ENCODE measurements at places on chromosomes 12 and 14.

DNA sequence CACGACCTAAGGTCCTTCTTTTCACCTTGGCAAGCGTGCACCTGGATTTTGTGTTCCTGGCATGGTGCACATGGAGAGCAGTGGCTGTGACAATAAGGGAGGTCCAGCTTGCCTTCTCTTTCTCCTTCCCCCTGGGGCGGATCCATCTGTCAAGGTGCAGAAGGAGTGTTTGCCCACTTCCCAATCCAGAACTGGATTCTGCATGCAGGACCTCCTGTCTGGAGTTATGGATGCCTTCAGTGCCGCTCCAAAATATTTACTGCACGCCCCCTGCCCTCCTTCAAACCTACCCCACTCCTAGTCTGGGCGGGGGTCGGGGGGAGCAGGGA is 192.7 kb downstream of the DPF3 start:
- no peak for DNase-seq

DNA sequence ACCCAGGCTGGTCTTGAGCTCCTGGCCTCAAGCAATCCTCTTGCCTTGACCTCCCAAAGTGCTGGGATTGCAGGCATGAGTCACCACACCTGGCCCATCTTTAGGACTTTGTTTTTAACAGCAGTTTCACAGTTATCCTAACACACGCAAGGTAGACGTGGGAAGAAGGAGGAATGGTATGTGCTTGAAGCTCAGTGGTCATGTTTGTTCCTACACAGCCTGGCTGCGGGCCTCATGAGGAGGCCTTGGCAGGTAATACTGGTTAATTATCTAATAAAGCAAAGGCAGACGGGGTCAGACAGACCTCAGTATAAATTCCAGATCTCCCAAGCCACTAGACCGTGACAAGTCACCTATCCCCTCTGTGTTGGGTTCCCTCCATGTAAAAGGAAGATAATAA is 271.8 kb downstream of the PCNX1 start:
- DNase-seq, result no peak

GRCh38 chr12:5966486-5967095 is 21.5 kb upstream of the ANO2 start:
- no peak for DNase-seq

- no peak for DNase-seq
Measured at GRCh38 chr14:77917491-77918201, 117.7 kb downstream of the ADCK1 start.

DNA sequence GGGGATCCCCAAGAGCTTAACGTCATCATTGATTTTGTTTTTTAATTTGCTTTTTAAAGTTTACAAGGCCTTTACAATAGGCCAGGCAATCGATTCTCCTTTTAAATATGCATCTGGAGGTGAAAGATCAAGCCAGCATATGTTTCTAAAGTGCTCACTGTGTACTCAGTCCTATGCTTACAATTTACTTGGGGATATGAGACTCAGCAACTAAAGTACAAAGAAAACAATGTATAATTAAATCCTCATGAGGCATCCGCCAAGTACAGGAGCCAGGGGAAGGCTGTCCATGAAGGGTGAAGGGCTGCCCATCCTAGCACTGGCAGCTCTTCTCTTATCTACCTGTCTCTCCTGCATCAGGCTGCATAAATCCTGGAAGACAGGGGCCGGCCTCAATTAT is 11.8 kb downstream of the CCDC92 start:
- no peak for DNase-seq

DNA sequence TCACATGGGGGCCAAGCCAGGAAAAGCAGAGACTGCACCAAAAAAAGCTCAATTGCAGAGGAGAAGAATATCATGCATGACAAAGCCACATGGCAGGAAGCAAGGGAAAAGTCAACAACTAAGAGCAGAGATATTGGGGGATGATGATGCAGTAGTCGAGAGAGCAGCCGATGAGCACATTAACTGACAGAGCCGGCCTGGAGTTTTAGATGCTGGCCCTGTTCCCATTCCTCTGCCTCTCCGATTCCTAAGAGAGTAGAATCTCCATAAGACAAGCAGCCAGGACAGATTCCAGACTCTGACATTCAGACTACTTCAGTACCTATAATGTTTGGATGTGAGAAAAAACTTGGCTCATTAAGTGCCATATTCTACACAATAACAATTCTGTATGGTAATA is 155.9 kb downstream of the KCNH5 start:
- DNase-seq, result no peak

- peak; percentile 53 for DNase-seq
Measured at GRCh38 chr14:70416725-70417349, at the start of gene SYNJ2BP. Gene SYNJ2BP, minus strand, starts transcription at chr14:70417090. Its CDS starts 127 bp downstream, at chr14:70416963.

DNA sequence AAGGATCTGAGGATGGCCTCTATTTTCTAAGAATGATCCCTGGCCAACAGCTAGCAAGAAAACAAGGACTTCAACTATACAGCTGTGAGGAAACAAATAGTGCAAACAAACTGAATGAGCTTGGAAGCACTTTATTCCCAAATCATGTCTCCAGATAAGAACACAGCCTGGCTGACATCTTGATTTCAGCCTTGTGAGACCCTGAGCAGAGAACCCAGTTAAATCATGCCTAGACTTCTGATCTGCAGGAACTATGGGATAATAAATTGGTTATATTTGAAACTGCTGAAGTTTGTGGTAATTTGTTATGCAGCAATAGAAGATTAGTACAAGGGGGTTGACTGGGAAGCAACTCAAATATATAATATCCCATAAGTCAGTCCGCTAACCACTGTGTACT is 183.9 kb upstream of the BMP4 start:
- DNase-seq, result no peak

DNA sequence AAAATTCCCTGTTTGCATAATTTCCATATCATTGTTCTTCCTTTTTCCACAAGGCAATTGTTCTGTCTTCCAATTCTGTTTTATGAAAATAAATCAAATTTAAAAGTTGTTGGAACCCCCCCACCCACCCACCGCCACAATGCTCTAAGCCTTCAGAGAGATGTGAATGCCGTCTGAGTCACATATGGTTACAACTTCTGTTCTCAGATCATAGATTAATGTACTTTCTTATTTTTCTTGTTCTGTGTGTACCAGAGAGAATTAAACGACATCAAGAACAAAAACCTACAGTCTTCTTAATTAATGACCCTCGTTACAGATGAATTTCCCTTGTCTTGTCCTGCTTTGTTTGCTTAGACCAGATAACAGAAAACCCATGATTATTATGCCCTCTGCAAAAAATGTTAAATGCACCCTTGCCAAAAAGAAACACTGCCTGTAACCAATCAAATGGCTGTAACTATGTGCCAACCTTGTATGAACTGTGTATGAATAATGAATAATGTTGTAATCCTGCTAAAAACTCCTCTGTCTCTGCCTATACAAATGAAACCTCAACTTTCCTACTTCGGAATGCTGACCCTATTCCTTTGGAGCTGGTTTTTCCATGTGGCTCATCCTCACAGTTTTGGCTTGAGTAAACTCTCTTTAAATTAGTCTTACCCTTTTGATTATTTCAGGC is 14.0 kb downstream of the OR6S1 start:
- no peak for DNase-seq

- no peak for DNase-seq
Measured at GRCh38 chr14:61997161-61997560, 234.9 kb downstream of the SNAPC1 start.

GRCh38 chr12:63400318-63400717 is 249.3 kb upstream of the AVPR1A start:
- no peak for DNase-seq

GRCh38 chr14:73295198-73295796 is 58.0 kb downstream of the PAPLN start:
- no peak for DNase-seq

DNA sequence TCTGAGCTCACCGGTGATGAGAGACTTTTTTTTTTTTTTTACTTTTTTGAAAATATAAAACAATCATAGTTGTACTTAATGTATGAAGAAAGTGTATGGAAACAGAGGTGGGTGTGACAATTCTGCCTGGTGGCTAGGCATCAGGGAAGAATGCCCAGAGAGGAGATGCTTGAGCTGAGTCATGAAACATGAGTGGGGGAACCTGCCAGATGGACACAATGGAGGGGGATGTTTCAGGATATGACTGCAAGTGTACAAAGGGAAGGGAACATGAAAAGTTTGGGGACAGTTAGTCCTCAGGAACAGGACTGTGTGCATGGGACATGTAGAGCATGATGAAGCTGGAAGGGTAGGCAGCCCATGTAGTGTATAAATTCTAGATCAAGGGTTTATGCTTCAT is 274.2 kb upstream of the E2F7 start:
- no peak for DNase-seq

DNA sequence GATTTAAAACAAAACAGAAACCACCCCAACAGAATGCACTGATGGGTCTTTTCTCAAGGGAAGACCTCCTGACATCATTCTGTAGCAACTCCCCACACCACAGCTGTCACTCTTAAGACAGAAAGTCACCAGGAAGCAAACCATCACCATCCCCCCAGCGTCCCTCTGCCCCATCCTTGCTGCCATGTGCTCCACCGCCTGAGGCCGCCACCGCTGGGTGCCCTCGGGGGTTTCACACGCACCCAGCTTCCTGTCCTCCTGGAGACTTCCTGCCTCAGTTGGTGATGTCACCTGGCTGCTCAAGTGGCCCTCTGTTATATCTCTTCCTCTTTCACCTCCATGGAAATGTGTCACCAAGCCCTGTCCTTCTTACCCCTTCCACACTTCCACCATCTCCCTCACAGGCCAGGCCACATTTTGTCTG is 71.4 kb upstream of the GPR68 start:
- DNase-seq, result no peak

DNA sequence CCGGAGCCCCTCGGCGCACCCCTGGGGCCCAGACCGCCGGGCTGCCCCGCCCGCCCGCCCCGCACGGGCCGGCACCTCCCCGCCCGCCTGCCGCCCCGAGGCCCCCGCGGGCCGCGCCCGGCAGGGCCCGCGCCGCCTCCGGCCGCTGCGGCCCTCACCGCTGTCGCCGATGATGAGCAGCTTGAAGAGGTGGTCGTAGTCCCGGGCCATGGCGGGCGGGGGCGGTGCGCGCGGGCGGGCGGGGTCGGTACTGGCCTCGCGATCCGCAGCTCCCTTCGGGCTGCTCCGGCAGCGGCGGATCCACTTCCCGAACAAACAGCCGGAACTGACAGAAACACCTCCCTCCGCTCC is at the start of gene RAB35:
Gene RAB35 (minus strand): TSS at position 313 of the 351 bp plus-strand sequence. CDS start 103 bp downstream, at position 210.
- DNase-seq, result no peak

- no peak for DNase-seq
Measured at GRCh38 chr12:27280412-27280811, 36.3 kb downstream of the STK38L start.

GRCh38 chr12:96521895-96522682 is 32.7 kb downstream of the CFAP54 start:
- no peak for DNase-seq

DNA sequence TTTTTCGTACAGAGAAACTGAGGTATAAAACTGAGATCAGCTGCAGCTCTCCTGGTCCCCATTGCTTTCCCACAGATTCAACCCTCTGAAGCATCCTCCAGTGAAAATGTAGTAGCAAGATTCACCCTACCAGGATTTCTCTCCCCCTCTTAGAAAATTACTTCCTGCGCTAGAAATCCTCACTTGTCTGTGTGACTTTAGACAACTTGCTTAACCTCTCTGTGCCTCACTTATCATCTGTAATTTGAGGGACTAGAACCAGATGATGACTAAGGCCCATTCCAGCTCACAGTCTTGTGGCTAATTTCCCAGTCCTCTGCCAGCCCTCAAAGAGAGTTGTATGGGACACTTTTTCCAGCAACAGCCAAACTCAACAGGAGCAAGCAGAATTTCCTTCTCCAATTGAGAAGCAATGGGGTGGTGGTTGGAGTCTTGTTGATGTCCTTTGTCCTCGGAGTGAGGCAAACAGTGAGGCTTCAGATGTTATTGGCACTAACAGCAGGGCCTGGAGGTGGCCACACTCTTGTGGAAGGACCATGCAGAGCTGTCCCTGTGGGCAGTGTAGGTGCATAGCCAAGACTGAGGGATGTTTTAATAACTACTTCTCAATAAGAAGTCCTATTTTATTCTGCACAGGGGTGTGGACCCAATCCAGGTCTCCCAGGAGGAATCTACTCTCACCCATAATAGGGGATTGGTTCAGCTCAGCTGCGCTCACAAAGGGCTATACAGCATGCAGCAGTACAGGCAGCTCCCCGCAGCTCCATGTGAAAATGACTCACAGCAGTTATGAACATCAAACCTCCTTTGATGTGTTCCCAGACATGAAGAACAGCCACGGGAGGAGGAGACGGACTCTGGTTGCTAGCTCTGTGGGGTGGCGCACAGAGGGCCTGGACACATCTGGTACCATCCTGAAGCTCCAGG is 200.1 kb downstream of the DAD1 start:
- peak; percentile 16 for DNase-seq

DNA sequence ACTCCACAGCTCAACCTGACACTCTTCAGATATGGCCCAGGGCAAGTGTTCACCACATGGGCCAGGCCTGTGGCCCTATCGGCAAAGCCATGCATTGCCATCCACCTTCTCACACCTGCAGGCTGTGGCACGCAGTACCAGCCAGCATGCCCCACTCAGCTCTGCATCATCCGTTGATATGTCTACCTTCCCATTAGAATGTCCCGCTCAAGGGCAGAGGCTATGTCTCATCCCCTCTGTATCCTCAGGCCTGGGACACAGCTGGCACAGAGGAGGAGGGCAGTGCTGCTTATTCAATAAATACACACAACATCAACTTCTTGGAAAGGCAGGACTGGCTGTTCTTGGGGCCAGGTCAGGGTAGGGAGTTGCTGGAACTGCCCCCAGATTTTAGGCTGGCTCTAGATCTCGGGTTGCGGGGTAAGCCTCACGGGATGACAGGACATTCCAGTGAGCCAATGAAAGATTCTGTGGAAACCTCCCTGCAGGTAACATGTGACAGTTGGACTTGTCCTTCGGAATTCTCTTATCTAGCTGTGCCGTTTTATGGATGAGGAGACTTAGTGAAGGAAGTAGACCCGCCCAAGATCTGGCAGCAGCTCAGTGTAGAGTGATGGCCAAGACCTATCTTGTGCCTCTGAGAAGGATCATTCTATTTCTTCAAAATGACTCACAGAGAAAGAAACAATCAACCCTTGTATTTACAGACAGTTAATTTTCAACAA is 25.6 kb downstream of the SYNE3 start:
- no peak for DNase-seq

GRCh38 chr12:109098183-109098604 is 797 bp downstream of the UNG start:
- peak; percentile 27 for DNase-seq

- peak; percentile 89 for DNase-seq
Measured at GRCh38 chr12:123519141-123520001, 14.1 kb downstream of the RILPL1 start.

Data from H54 (cell line).